Suppressor macrophage treated with lipopolysaccharide for 1 hour (primary cell): ENCODE measurements at places on chromosomes 6 and 20.

GRCh38 chr20:52313341-52313963 is 121.9 kb upstream of the ZFP64 start:
- no peak for DNase-seq

GRCh38 chr20:41078329-41078728 is 49.7 kb downstream of the TOP1 start:
- no peak for DNase-seq

GRCh38 chr6:23940466-23940865 is 185.5 kb upstream of the NRSN1 start:
- DNase-seq: no peak

GRCh38 chr6:36979347-36979742 is 6.7 kb downstream of the MTCH1 start:
- DNase-seq: no peak

DNA sequence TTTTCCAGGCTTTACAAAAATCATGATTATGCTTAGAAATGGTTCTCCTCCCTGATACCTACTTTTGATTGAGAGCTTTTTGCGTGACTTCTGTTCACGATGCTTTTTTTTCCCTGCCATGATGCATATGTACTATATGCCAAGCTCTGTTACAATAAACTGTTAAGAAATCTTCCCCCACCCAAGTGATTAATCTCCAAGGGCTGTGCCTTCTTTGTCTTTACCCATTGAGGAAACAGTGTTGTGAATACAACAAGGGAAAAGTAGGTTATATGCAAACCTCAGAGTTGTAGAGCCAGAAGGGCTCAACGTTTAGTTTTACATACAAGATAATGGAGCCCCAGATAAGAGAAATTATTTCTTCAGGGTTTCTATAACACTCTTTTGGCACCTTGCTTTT is 34.1 kb upstream of the MYLK2 start:
- DNase-seq: no peak

DNA sequence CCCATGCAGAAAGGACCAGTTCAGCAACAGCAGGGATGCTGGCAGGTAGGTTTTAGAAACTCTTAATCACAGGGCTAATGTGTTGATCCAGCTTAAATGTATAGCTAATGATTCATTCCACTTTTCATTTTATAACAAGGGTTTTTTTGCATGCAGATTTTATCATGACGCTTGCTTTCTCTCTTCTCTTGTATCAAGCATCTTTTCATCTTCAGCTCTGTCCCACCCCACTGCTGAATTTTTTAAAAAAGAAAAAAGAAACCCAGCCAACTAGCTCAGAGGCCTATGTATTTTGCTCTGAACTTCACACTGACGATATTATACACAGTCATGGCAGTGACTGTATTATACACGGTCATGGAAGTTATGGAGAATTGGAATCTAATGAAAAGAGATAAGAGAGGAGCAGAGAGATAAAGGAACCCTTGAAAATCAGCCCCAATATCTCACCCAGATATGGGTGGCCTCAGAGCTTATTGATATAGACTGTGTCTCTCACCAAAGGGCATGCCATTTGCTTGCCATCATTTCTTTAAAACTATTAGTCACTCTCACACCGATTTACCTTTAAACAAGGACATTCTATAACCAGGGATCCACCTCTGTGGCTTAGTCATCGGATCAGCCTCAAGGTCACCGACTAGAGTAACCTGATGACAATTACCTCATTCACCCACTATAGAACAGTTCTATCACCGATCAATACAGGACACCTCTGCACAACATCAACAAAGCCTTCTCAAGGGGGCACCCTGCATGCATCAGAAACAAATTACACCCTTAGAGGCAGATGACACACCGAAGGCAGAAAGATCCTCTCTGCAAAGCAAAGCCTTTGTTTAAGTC is 222.0 kb downstream of the ATXN1 start:
- no peak for DNase-seq

DNA sequence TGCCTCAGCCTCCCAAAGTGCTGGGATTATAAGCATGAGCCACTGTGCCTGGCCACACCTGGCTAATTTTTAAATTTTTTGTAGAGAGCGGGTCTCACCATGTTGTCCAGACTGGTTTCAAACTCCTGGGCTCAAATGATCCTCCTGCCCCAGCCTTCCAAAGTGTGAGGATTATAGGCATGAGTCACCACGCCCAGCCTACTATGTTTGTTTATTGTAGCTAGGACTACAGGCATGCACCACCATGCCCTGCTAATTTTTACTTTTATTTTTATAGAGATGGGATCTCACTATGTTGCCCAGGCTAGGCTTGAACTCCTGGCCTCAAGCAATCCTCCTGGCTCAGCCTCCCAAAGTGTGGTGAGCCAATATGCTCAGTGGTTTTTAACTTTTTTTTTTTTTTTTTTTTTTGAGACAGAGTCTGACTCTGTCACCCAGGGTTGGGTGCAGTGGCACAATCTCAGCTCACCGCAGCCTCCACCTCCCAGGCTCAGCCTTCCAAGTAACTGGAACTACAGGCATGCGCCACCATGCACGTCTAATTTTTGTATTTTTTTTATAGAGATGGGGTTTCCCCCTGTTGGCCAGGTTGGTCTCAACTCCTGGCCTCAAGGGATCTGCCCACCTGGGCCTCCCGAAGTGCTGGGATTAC is 12.0 kb upstream of the DDX43 start:
- DNase-seq: no peak

GRCh38 chr20:45080867-45081624 is 19.9 kb downstream of the KCNS1 start:
- peak; percentile 39 for DNase-seq

- DNase-seq: no peak
Observed at GRCh38 chr6:84719152-84719551, 45.2 kb downstream of the TBX18 start.

GRCh38 chr20:33655164-33655563 is 7.0 kb upstream of the C20orf144 start:
- no peak for DNase-seq
